ENCODE measurements at places on chromosomes 1 and 21.

- peak; percentile 30 for DNase-seq
These were observed 40.9 kb upstream of the ZBTB18 start for GRCh38 chr1:244010191-244010590.

- DNase-seq: no peak
These were observed 33.9 kb downstream of the PROK1 start for GRCh38 chr1:110484801-110485200.

DNA sequence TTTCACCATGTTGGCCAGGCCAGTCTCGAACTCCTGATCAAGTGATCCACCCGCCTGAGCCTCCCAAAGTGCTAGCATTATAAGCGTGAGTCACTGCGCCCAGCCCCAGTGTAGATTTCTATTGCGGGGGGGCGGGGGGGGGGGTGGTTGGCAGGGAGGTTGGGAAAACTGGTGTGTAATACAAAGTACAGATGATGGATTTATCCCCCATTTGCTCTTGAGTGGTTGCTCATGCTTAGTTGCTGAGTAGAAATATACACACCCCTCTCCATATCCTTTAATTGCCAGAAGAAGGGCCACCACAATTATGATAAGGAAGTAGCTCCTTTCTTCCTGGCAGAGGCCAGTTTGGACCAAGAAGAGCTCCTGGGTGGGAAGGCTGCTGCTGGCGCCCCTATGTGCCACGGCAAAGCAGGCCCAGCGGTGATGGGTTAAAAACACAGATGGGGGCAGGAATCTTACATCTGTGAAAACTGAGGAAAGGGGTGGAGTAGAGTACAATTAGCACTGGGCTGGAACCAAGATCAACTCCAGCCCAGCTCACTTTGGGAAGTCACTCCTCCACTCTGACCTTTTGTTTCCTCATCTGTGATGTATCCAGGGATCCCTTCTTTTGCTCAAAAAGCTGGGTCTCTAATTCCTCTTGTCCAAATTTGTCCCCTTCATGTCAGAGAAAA lies 55.2 kb downstream of the MRPL37 start:
- no peak for DNase-seq

DNA sequence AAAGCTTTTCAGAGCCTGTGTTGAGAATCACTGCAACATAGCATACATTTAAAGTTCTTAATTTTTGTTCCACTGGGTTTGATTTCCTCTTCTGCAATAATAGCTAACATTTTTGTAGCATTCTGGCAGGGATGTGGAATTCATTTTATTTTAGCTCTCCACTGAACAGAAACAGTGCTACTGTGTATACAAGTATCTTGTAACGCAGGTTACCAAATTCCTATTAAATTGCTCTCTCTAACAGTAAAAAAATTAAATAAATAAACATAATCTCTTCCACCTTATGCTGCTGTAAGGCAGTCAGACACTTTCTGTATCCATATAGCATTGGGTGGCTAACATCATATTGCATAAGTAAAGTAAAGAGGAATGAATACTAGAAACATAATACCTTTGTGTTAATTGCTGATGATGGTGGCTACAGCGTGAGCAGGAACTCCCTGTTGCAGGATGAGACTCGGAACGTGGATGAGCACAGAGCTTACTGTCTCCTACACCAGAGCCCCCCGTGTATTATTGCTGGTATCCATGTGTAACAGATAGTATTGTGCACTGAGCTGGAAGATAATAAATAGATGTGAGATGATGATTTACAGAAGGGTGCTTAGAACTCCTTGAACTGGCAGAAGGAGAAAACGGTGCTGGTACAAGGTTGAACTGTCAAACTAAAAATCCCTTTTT lies 276.9 kb upstream of the SNX7 start:
- no peak for DNase-seq

GRCh38 chr1:45455162-45455561 lies 35.8 kb downstream of the TESK2 start:
- no peak for DNase-seq

DNA sequence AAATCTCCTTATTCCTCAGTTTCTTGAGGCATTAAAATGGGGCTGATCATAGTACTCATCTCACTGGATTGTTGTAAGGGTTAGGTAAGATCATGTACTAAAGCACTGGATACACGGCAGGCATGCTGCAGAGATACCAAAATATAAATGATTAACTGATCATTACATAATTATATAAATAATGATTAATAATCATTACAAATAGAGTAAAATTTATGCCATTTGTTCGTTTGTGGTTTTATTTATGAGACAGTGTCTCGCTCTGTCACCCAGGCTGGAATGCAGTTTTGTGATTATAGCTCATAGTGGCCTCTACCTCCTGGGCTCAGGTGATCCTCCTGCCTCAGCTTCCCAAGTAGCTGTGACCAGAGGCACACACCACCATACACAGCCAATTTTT lies 140.7 kb downstream of the HHAT start:
- no peak for DNase-seq

DNA sequence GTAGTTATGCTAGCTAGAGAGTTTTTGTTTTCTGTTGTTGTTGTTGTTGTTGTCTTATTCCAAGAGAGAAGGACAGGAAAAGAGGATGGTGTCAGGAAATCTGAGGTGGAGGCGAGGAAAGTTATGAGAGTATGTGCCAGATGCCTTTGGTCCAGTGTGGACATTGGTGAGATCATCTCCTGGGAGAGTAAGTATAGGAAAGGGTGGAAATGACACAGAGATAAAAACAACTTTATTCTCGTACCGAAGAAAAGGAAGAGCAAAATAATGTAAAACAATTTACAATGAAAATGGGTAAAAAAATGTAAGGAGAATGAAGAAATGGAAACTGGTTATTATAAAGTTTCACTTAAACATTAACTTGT lies 97.4 kb upstream of the ADGRL2 start:
- DNase-seq: no peak

- no peak for DNase-seq
These were observed 294.8 kb downstream of the PCP4 start for GRCh38 chr21:40162075-40162474.

DNA sequence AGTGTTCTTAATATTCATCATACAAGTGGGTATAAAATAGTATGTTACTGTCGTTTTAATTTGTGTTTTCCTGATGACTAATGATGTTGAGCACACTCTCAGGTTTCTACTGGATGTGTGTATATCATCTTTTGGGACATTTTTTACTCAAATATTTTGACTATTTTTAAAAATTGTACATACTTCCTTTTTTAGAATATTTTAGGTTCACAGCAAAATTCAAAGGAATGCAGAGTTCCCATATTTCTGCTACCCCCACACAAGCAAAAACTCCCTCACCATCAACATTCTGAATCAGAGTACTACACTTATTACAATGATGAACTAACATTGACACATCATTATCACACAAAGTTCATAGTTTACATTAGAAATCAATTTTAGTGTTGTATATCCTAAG lies 114.5 kb downstream of the DPYD start:
- no peak for DNase-seq

DNA sequence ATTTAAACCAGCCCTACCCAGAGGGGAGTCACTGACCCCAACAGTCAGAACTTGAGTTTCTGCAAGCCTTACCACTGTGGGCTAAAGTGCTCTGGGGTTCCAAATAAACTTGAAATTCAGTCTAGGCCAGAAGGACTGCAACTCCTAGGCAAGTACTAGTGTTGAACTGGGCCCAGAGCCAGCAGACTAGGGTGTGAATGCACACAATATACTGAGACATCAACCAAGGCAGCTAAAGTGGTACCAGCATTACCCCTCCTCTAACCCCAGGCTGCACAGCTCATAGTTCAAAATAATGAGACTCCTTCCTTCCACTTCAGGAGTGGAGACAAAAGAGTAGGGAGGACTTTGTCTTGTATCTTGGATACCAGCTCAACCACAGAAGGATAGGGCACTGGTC lies 18.9 kb upstream of the IL20 start:
- no peak for DNase-seq

DNA sequence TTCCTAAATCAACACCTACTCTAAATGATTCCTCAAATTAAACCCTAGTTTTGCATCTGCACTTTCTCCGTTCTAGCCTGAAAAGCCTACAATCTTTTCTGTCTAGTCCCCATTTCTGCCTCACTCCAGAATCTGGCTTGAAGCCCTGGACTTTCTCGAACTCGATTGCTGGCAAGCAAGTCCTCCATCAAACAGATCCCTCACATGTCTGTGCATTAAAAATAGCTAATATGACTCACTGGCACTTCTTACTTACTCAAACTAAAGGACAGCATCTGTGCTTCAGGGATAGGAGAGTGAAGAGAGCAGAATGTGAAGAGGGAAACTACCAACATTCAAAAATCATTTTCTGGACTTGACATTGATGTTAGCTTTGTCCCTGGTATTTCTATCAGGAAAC lies 51.8 kb upstream of the CXADR start:
- DNase-seq: no peak

GRCh38 chr1:191261111-191261510 lies 783.4 kb upstream of the BRINP3 start:
- no peak for DNase-seq

DNA sequence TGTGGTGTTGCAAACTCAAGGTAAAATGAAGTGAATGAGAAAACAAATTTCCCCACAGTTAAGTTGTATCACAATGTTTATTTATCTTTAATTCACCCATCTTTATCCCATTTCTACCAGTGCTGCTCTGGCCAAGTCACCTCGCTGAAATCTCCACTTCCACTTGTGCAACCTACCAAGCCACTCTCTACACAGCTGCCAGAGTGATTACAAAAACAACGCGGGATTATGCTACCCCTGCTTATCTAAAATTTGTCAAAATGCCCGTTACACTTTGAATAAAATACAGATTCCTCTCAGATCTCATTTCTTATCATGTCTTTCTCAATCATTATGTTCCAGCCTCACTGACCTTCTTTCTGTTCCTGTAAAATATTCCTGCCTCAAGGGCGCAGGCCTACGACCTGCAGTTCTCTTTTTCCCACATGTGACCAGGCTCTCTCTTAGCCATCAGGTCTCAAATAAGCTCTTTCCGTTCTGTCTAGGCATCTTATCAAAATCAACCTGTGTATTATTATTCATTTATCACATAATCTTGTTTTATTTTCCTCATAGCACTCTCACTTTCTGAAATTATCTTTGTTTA lies 95.6 kb downstream of the NTMT2 start:
- no peak for DNase-seq

GRCh38 chr1:50633465-50633864 lies 210.2 kb upstream of the DMRTA2 start:
- DNase-seq: no peak

- no peak for DNase-seq
These were observed 49.9 kb upstream of the CLIC4 start for GRCh38 chr1:24695202-24695974.

GRCh38 chr1:41616563-41616962 lies 132.1 kb upstream of the EDN2 start:
- DNase-seq: no peak

GRCh38 chr1:167465018-167465417 lies 53.3 kb downstream of the CD247 start:
- no peak for DNase-seq

DNA sequence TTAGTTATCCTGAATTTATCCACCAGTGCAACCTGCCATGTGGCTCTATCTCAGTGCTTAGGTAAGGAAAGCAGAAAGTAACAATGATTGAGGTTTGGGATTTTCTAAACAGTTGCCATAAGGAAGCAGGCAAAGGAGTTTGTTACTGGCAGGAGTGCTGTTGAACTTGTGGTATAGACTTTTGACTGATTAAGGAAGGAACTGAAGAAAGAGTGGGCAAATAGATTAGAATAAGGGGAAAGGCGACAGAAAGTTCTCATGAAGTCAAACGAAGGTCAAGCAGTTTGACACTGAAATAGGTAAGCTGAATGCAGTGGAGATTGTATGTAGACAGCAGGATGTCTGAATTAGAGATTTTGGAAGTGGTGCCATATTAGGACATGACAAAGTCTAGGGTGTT lies 24.2 kb upstream of the CR2 start:
- no peak for DNase-seq

GRCh38 chr21:26833011-26833410 lies 12.2 kb downstream of the ADAMTS1 start:
- DNase-seq: no peak

- no peak for DNase-seq
These were observed 50.0 kb downstream of the HHAT start for GRCh38 chr1:210378736-210379135.

DNA sequence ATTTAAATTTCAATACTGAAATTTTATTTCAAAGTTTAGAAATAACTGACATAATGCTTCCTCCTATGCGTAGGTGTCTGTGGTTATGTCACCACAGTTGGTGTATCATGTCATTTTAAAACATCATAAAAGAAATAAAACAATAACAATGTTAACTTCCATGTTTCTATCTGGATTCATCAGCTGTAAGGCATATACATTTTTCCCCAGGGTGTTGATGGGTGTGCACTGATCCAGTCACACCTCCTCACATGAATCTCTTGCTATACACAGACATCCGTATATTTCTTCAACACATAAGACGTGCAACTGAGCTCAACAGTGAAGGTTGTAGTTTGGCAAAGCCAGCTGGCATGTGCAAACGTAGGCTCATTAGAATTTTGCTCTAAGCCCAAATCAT lies 6.2 kb downstream of the KCNA3 start:
- no peak for DNase-seq

DNA sequence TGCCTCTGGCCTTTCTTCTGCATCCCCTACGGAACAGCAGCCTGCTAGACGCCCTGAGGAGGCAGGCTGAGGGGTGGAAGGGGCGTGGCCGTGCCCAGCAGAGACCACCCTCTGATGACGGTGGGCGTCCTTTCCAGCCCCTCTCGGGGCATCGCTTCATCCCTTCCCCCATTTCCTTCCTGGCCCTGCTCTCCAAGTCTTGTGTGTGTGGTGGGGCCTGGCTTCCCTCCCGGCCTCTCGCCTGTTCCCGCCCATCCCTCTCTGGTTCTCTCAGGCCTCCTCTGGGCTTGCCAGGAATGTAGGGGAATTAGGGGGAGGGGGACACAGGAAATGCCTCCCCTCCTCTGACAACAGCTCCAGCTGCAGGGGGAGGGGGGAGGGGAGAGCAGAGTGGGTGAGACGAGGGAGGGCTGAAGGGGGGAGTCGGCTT lies 51.1 kb downstream of the SKI start:
- no peak for DNase-seq

DNA sequence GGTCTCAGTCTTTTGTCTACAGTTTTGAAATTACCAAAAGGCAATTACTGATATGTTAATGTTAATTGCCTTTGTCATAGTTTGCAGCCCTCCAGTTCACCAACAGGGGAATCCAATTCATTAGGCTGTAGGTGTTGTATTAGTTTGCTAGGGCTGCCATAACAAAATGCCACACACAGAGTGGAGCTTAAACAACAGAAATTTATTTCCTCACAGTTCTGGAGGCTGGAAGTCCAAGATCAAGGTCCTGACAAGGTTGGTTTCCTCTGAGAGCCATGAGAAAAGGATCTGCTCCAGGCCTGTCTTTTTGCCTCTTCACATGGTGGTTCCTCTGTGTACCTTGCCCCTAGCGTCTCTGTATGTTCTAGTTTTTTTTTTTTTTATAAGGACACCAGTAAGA lies 1.3 kb downstream of the RTCA start:
- DNase-seq: no peak

- no peak for DNase-seq
These were observed at the start of gene CDA for GRCh38 chr1:20588634-20589225. Gene CDA (plus strand): TSS chr1:20589097. CDS start chr1:20589130, 33 bp downstream.

GRCh38 chr1:207089627-207090355 lies 1.1 kb downstream of the C4BPB start:
- no peak for DNase-seq

All from stimulated activated CD4-positive, alpha-beta T cell treated with anti-CD3 and anti-CD28 coated beads, Interleukin-12 subunit alpha, Interleukin-12 subunit beta, amount 100 ng/mL, for 24 hours (primary cell).